Immature natural killer cell (primary cell): ENCODE measurements at places on chromosomes 6 and 20. TPM values are rescaled to one million over a fixed set of nuclear protein-coding genes. Genes with fewer than 3 reads are reported as not detected.

- no peak for DNase-seq
- H3K4me3 ChIP-seq: no peak overlapping the region
Measured at GRCh38 chr20:60108397-60108796, 150.2 kb downstream of the CDH26 start.

Gene PROKR2
- polyA plus RNA-seq: not detected

Gene PTCHD4
- not detected for polyA plus RNA-seq

- H3K27me3 ChIP-seq: peaks cover 4% of the 10 kb centered on the region
- no peaks in the 10 kb centered on the region for H3K4me1 ChIP-seq
- DNase-seq: no peak
- H3K4me3 ChIP-seq: no peak overlapping the region
- H3K36me3 ChIP-seq: no peaks in the 10 kb centered on the region
Measured at GRCh38 chr20:48288930-48289507, 503.7 kb upstream of the SULF2 start.

DNA sequence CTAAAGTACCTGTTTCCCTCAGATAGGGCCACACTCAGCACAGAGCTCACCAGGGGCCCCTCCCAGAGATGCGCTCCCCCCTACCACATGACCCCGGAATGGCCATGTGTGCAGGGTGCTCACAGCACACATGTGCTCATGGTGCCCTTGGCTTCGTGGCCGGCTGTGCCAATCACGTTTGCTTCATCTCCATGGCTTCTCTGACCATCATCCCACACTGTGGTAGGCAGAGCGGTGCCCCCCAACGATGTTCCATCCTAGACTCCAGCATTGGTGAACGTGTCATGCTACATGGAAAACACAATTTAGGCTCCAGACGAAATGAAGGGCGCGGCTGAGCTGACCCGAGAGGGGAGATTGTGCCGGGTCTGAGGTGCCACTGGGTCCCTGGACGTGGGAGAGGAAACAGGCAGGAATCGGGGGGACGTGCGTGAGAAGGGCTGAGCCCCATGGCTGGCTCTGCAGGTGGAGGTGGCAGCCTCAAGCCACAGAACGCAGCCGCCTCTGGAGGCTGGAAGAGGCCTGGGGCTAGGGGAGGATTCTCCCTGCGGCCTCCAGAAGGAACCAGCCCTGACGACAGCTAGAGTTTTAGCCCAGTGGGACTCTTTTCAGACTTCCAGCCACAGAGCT lies 126.5 kb downstream of the DLL1 start:
- H3K36me3 ChIP-seq: no peaks in the 10 kb centered on the region
- H3K27ac ChIP-seq: no peak overlapping the region
- peaks cover 7% of the 10 kb centered on the region for H3K27me3 ChIP-seq

- H3K4me1 ChIP-seq: no peaks in the 10 kb centered on the region
- H3K36me3 ChIP-seq: no peaks in the 10 kb centered on the region
- H3K4me3 ChIP-seq: no peak overlapping the region
- no peak for DNase-seq
- peaks cover 2% of the 10 kb centered on the region for H3K27me3 ChIP-seq
Measured at GRCh38 chr6:91340896-91341395, 754.1 kb upstream of the MAP3K7 start.
